Muscle of back (tissue), 13 donors: ENCODE measurements at places on chromosomes 16 and 17. TPM values are rescaled to one million over a fixed set of nuclear protein-coding genes. Genes with fewer than 3 reads are reported as not detected.

GRCh38 chr17:39187152-39187830, 10.2 kb downstream of the CACNB1 start:
- DNase-seq = no peak

DNA sequence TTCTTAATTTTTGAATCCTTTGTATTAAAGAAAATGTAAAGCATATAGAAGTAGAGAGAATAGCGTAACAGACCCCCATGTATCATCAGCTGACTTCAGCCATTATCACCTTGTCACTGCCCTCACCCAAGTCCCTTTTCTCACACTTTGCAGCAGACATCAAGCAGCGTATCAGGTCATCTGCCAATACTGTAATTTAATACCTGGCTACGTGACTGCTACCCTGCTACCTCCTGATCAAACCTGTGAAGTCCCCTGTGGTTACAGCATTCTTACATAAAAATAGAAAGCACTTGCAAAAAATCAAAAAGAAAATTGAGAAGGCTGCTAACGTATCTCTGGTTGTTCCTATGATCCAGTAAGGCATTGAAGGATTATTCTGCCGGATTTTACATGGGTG, 96.4 kb downstream of the PLCG2 start:
- no peak for DNase-seq

GRCh38 chr16:3696425-3697218, 20.7 kb downstream of the TRAP1 start:
- peak; percentile 63 for DNase-seq

- no peak for DNase-seq
Measured at GRCh38 chr16:13945744-13946485, 26.0 kb downstream of the ERCC4 start.

DNA sequence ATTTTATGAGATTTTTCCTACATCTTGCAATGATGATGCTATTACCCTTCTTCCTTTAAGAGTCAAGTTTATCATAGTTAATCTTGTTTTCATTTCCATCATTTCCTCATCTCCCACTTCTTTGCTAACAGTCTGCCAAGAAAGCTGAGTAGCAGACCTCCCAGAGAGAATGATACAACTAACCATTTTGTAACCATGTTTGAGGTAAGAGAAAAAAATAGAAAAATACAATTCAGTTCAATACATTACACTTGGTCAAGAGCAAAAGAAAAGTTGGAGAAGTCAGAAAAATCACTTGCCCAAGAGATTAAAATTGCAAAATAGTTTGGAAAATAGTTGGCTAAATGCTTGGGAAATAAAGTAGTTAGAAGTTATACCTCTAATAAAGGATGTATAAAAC, 154.4 kb downstream of the ABCA8 start:
- DNase-seq = no peak

GRCh38 chr16:77842468-77842867, 54.1 kb downstream of the VAT1L start:
- DNase-seq = no peak

DNA sequence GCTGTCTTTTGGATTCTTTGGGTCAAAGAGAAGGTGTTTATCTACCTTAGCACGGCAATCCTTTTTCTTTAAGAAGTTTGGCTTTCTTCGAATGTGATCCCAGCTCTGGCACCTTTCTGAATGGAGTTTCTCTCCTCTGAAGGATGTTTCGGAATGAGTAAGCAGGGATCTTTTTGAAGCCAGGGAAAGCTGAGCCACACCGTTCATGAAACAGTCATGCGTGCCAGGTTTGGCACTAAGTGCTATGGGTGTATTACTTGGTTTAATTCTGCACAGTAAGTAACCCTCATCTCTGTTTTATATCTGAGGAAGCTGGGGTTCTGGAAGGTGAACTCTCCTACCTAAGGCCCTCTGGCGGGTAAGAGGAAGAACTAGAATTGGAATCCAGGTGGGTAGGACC, 234.5 kb downstream of the NTN1 start:
- no peak for DNase-seq

GRCh38 chr16:67236563-67237395, 9.8 kb downstream of the TMEM208 start:
- no peak for DNase-seq

- DNase-seq = peak; percentile 92
Measured at GRCh38 chr17:81967533-81968395, 6.8 kb upstream of the NOTUM start.

DNA sequence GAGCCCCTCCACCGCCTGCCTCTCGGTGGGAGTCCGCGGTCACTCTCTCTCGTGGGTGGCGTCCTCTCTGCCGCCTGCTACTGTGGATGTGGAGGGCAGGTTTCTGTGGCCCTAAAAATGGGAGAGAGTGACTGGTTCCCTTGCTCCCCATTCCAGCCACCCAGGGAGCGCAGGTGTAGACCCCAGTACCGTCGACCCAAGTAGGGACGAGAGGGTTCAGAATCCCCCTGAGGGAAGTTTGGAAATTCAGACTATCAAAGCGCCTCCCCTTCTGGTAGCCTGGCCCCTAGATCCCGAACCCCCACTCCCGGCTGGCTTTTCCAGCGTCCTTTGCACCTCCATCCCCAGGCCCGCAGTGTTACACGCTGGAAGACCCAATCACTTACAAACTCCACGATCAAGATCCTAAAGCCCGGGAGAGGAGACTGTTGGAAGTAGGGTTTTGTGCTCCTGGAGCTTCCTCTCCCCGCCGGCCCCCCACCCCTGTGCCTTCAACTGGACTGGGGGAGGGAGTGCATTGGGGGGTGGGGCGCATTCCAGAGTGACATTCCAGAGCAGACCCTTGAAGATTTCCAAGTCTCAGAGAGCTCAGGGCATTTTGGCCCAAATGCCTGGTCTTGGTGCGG, 991 bp downstream of the GPRC5C start:
- DNase-seq = no peak

- DNase-seq = peak; percentile 46
Measured at GRCh38 chr17:40168262-40168832, 8.9 kb upstream of the RAPGEFL1 start.

DNA sequence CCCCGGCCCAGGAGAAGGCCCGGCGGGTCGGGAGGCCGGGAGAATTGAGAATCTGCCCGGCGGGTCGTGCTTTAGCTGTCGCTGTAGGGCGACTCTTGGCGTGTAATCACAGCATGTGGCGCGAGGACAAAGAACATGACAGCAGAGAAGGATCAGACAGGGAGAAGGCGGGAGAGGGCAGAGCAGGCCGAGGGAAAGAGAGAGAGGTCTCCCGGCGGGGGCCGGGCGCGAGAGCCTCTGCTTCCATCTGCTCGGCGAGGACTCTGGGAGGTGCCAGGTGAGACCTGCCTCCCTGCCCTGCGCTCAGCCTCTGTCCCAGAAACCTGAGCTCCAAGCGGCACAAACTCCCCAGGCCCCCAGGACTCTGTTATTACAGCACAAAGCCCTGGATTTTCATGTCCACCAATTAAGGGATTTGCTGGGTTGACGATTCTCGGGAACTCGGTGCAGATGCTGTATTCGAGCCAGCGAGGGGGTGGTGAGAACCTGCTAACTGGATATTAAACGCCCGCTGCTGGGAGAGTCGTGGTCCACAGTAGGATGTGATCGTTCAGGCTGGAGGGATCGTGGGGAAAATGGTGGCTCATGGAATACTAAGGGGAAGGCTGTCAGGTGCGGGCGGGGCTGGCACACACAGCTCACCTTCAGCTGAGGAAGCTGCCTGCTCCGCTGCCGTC, 172.0 kb upstream of the CIBAR2 start:
- no peak for DNase-seq

DNA sequence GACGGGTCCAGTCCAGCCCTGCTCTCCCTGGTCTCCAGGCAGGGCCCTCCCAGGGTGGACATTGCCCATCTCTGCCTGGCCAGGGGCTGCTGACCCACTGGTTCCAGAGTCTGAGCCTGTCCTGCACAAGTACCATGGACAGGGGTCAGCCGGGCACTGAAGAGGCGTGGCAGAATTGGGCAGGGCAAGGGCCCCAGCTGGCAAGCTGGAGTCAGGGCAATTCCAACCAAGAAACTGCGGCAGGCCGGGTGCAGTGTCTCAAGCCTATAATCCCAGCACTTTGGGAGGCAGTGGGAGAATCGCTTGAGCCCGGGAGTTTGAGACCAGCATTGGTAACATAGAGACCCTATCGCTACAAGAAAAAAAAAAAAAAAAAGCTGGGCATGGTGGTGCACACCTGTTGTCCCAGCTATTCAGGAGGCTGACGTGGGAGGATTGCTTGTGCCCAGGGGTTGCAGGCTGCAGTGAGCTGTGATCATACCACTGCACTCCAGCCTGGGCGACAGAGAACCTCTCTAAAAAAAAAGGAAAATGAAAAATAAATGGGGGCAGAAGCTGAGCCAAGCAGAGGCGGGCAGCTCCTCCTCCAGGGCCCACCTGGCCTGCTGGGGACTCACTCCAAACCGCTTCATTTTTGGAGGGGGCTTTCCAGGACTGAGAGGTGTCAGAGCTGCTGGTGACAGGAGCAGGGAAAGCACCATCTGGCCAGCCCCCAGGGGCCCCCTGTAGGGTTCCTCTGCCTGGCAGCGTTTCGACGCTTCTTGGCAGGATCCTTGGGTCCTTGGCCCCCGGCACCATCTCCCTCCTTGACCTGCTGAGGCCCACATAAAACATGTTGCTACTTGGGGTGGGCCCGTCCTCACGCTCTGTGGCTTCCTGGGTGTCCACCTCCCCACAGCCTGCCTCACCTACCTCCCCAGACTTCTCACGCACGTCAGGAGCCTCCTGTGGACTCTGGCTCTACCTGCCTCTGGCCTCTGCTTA, 2.9 kb upstream of the MAFG start:
- DNase-seq = no peak

GRCh38 chr16:86505185-86505898, 5.0 kb upstream of the FOXF1 start:
- no peak for DNase-seq

DNA sequence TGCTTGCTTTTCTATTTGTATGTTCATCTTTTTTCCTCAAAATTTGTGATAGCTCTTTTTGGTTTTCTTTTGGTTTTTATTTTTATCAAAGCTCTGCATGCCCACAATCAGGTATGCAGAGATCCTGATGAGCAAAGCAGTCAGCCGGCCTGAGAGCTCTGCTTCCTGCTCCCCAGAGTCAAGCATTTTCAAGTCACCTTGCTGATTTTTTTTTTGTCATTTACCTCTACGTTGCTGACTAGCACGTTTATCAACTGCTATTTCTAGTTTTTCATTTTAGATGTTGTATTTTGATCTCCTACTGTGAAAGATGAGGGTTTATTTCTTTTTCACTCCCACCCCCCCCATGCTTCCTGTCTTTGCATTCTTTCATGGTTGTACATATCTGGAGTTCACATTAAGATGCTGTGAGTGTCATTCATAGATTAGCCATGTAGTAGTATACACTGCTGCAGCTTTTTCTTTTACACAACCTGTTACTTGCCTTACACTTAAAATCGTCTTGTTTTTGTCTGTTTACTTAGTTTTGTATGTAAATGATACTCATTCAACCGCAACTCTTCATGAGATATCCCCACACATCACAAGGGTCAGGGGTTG, 196.2 kb downstream of the LGALS9B start:
- DNase-seq = no peak

GRCh38 chr16:48011878-48012658, 143.7 kb downstream of the ABCC12 start:
- no peak for DNase-seq

DNA sequence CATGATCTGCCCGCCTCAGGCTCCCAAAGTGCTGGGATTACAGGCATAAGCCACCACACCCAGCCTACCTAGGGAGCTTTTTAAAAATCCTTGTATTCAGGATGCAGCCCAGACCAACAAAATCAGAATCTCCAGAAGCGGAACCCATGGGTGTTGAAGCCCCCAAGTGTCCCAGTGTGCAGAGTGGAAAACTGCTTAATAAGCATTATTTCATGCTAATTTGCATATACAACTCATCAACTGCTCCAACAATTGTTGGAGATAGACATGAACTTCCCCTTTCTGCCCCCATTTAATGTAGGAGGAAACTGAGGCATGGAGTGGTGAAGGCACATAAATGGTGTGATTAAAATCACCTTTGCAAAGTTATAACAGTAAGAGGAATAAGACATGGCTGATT, 84.3 kb upstream of the C16orf82 start:
- no peak for DNase-seq

GRCh38 chr16:20114356-20114755, 40.7 kb upstream of the GPR139 start:
- no peak for DNase-seq

GRCh38 chr16:24568392-24568791, 29.0 kb downstream of the RBBP6 start:
- DNase-seq = no peak

- no peak for DNase-seq
Measured at GRCh38 chr16:27597361-27597760, 47.4 kb downstream of the KATNIP start.

- no peak for DNase-seq
Measured at GRCh38 chr17:80168371-80168770, 1.5 kb upstream of the CARD14 start.

DNA sequence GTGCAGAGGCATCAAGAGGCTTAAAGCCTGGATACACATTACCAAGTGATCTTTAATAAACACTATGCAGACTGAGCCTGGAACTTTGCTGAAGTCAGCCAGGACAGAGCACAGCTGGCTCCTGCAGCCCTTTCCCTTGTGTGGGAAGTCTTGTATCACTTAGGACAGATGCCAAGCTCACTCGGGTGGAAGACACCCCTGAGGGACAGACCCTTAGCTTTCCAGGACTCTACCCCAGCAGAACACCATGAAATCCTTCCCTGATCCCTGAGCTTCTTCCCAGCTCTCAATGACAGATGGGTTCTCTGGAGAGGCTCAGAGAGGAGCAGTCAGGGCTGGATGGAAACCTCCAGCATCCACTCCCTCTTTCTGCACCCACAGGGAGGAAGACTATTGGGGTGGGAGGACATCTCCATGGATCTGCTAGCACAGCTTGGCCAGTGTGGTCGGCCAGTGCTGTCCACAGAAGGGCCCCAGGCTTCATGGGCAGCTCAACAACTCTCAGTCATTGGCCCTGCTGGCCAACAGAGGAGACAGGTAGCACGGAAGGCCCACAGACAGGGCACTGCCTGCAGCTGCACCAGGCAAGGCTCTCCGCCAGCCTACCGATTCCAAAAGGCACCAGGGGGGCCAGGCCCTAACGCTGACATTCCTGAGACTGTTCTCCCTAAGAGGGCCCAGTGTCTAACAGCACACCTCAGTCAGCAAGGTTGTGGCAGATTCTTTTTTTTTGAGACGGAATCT, 15.9 kb downstream of the RAB5C start:
- no peak for DNase-seq

- no peak for DNase-seq
Measured at GRCh38 chr17:7830616-7831015, 3.4 kb upstream of the KDM6B start.

GRCh38 chr17:80637048-80637781, 92.6 kb downstream of the RPTOR start:
- no peak for DNase-seq

The ZNF597 gene
- polyA plus RNA-seq = 2.6 TPM

The IRF8 gene
- 5.7 TPM for polyA plus RNA-seq

The NEUROD2 gene
- 0.04 TPM for polyA plus RNA-seq

The TOX3 gene
- polyA plus RNA-seq = 2.7 TPM

The TBCD gene
- 60.7 TPM for polyA plus RNA-seq

The CA5A gene
- 0.04 TPM for polyA plus RNA-seq

The TMEM107 gene
- polyA plus RNA-seq = 7.6 TPM

The SMIM5 gene
- 6.9 TPM for polyA plus RNA-seq

The COX6A2 gene
- polyA plus RNA-seq = 388 TPM

The AANAT gene
- polyA plus RNA-seq = 0.17 TPM

The SEPTIN12 gene
- not detected for polyA plus RNA-seq

The ATXN7L3 gene
- polyA plus RNA-seq = 49.2 TPM

The PRM1 gene
- polyA plus RNA-seq = not detected

The BTBD17 gene
- 0.16 TPM for polyA plus RNA-seq

The GGT6 gene
- 0.11 TPM for polyA plus RNA-seq

The CDH1 gene
- 1.3 TPM for polyA plus RNA-seq
